Muscle of arm (tissue), 14 donors: ENCODE measurements at places on chromosomes 6 and 20. TPM values are rescaled to one million over a fixed set of nuclear protein-coding genes. Genes with fewer than 3 reads are reported as not detected.

GRCh38 chr6:39417440-39417839 is 94.9 kb upstream of the KCNK16 start:
- DNase-seq, result no peak

DNA sequence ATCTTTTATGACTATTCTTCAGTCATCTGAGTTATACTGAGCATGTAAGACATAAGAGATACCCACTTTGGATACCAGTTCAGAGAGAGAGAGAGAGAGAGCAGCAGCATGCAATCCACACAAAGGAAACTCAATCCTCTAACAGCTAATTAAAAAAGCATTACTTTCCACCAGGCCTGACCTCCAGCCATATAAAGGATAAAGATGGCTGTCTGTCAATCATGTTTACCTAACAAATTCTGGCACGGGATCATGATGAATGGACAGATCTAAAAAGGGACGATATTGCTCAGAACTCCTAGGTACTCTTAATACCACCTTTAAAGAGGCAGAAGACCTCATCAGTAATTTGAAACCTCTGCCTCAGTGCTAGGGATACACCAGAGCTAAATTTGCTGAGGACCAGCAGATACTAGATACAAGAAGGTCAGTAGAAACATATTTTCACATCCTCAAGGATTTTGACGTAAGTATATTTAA is 159.2 kb downstream of the RPS12 start:
- DNase-seq, result no peak

GRCh38 chr20:24677626-24678315 is 208.3 kb downstream of the SYNDIG1 start:
- no peak for DNase-seq

DNA sequence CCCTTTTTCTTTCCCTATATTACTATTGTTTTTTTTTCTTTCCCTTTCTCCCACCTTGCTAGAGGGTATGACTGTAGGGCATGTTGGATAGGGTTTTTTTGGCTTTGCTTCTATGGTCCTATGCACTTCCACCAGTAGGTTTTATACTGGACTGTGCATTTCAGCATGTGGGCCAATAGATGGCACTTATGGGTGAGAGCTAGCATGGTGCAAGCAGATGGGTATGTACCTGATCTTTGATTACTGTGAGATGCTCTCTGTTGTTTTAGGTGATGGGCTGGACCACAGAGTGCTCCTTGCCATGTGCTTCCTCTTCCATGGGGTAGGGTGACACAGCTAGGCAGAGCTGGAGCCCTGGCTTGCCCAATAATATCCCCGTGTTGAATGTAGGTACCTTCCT is 128.5 kb upstream of the CHD6 start:
- DNase-seq, result no peak

COL20A1 gene
- polyA plus RNA-seq, result 4.7 TPM

ADNP gene
- polyA plus RNA-seq, result 68.0 TPM

STMN3 gene
- polyA plus RNA-seq, result 9.3 TPM
